ENCODE measurements at places on chromosomes 7 and 10. TPM values are rescaled to one million over a fixed set of nuclear protein-coding genes. Genes with fewer than 3 reads are reported as not detected.

SLC25A13 gene
- 10.9 TPM for total RNA-seq

NUDT13 gene
- 1.3 TPM for total RNA-seq

TAS2R4 gene
- total RNA-seq: 1.2 TPM

ADAM8 gene
- 68.5 TPM for total RNA-seq

NPC1L1 gene
- not detected for total RNA-seq

RPEL1 gene
- not detected for total RNA-seq

CAV2 gene
- not detected for total RNA-seq

SFXN4 gene
- total RNA-seq: 57.0 TPM

DOCK1 gene
- total RNA-seq: 0.31 TPM

NOS3 gene
- 9.1 TPM for total RNA-seq

SLC18A2 gene
- 0.04 TPM for total RNA-seq

CALML3 gene
- total RNA-seq: not detected

FOXI2 gene
- total RNA-seq: not detected

ACBD7 gene
- 1.2 TPM for total RNA-seq

FAM131B gene
- total RNA-seq: 2.3 TPM

CYP17A1 gene
- total RNA-seq: not detected

CALHM3 gene
- 0.10 TPM for total RNA-seq

OPN4 gene
- not detected for total RNA-seq

ELMO1 gene
- 65.2 TPM for total RNA-seq

RELN gene
- not detected for total RNA-seq

PLEKHS1 gene
- not detected for total RNA-seq

WIPF3 gene
- not detected for total RNA-seq

FRMPD2 gene
- total RNA-seq: not detected

ZNRF2 gene
- 9.4 TPM for total RNA-seq

SYT15B gene
- 0.06 TPM for total RNA-seq

UPK3BL1 gene
- 13.2 TPM for total RNA-seq

LRIT1 gene
- not detected for total RNA-seq

ANKRD30A gene
- total RNA-seq: not detected

ZNF503 gene
- total RNA-seq: 0.38 TPM

AKR1C4 gene
- not detected for total RNA-seq

TMEM213 gene
- total RNA-seq: not detected

SFTPD gene
- total RNA-seq: not detected

GDF2 gene
- not detected for total RNA-seq

VSTM4 gene
- total RNA-seq: 0.06 TPM

PTPRN2 gene
- 0.36 TPM for total RNA-seq

HOXA7 gene
- not detected for total RNA-seq

EFCAB10 gene
- not detected for total RNA-seq

PPP2R2D gene
- 24.9 TPM for total RNA-seq

DRGX gene
- total RNA-seq: not detected

FAM171A1 gene
- 4.3 TPM for total RNA-seq

NEUROD6 gene
- not detected for total RNA-seq

CPXM2 gene
- total RNA-seq: not detected

PRSS37 gene
- not detected for total RNA-seq

COL17A1 gene
- total RNA-seq: not detected

LYZL1 gene
- not detected for total RNA-seq

STAG3 gene
- 6.2 TPM for total RNA-seq

SGCE gene
- 0.70 TPM for total RNA-seq

CYP3A7 gene
- not detected for total RNA-seq
